ENCODE measurements at places on chromosomes 2 and 18. TPM values are rescaled to one million over a fixed set of nuclear protein-coding genes. Genes with fewer than 3 reads are reported as not detected.

DNA sequence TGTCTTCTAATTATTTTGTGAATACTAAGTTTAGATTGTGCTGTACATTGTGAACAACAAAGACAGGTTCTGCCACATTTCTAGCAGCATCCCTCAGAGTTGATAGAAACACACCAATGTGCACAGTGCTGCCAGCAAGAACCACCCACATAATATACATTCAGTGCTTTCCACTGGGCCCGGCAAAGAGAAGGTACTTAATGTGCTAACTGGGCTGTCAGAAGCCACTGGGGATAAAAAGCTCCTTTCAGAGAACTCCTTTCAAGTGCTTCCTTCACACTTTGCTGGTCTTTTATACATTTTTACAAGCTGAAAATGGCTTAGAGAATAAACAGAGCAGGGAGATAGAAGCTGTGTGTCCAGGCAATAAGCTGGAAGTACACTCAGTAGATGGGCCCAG, 58.0 kb upstream of the CAPN13 start:
- no peak for DNase-seq

DNA sequence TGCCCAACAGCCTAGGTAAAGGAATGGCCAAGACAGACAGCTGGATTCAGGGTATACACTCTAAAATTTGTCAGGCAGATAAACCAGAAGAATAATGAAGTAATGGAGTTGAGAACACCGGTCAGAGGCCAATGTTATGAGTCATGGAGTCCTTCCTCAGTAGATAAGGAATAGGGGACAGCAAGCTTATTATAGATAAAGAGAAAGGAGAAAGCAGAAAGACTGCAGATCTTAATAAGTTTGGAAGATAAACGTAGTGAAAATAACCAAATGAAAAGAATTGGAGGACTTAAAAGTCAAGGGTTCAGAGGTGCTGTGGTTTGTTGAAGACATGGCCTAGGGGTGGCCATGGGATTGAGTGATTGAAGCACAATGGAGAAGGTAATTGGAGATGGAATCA, 63.5 kb upstream of the NFE2L2 start:
- DNase-seq: no peak

DNA sequence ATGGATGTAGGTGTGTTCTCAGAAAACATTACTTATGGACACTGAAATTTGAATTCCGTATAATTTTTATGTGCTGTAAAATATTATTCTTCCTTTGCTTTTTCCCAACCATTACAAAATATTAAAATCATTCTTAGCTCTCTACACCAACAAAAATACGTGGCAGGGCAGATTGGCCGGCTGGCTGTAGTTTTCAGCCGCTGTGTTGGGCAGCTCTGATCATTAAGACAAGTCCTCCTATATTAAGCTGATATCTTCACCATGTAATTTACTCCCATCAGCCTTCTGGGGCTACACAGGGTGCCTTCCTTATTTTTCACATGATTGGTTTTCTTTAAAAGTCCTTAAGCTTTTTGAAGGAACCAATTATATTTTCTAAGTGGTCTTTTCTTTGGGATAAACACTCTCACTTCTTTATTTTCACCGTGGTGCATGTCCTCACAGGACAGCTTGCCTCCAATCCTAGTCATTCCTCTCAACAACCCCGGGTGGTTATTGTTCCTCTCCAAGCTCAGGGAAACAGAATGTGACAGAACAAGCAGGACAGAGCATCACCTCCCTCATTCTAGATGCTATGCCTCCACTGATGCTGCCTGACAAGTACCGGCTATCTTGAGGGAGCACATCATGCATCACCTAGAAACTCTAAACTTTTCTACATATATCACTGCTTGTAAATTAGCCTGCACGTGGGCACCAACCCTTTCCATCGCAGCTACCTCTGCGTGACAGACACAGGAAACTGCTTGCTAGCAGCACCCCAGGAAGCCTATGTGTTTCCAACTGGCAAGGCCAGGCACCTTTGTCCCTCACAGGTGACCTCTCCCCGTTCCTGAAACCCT, 362.3 kb downstream of the MYCN start:
- DNase-seq: no peak

- DNase-seq: no peak
These were observed 510 bp upstream of the DNAH6 start for GRCh38 chr2:84515788-84516187.

DNA sequence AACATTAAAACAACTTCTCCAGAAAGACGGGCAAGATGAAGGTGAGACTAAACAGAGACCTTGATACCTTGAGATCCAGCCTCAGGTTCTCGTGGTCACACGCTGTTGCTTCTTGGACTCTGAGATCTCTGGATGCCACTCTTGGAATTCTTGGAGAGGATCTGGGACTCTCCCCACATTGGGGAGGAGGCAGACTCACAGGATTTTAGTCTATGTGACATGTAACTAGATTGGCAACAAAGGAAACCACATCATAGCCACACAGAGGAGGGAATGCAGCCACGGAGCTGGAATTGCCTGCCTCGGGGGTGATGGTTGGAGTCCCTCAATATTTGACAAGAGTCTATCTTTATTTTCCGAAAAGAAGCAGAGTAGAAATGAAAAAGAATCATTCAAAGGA, 78.8 kb upstream of the IGFBP5 start:
- no peak for DNase-seq

GRCh38 chr2:74552914-74553811, 579 bp downstream of the LOXL3 start:
- no peak for DNase-seq

The TUBA4B gene
- not detected for total RNA-seq

DNA sequence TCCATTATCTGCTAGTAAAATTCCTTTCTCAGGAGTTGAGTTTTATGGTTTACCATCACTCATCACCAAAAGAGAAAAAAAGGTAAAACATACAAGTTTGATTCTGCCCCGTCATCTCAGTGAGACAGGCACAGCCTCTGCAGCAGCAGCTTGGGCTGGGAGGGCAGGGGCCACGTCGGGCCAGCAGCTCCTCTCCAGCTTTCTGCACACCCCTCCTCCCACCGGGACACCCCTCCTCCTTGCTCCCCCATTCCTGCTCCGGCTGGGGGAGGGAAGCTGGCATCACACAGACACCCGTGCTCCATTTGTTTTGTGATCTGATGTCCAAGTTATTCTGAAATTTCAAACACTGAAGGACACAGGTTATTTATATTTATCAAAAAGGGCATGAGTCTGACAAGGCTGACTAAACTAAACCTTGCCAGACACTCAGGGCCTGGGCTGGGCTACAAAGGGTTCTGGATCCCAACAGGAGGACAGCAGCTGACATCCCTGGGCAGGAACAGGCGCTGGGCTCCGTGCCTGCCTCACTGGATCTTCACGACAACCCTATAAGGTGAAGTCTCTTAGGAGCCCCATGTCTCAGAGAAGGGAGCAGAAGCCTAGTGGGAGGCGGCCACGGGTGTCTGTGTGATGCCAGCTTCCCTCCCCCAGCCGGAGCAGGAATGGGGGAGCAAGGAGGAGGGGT, 71.4 kb downstream of the HDAC4 start:
- no peak for DNase-seq

DNA sequence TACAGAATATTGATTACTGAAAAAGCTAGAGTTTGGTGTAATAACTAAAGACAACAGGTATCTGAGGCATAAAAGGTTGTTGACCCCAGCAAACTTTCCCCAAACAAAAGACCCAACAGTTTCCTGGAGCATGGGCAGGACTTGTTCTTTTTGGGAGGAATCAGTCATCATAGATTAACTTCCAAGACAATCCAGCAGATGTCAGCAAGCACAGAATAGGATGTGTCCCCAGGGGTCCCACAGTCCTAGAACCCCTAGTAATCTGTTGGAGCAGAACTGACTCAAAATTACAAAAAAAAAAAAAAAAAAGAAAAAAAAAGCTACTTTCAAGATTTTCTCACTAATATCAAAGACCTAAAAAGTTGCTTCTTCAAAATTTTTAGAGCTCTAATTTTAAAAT, 564.7 kb upstream of the SLC39A10 start:
- DNase-seq: no peak

The MARCO gene
- total RNA-seq: 0.54 TPM

DNA sequence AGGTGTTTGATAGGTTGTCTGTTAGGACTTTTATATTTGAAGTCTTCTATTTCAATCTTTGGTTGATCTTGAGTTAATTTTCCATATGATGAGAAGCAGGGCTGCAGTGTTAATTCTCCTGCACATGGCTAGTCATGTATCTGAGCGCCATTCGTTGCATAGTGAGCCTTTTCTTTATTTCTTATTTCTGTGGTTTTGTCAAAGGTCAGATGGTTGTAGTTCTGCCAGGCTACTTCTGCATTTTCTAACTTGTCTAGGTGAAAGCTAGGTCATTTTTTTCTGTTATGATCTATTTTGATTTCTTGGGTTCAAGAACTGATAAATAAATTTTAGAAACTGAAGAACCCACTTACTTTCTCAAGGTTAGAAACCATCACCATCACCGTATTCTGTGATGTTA, 56.7 kb downstream of the CCDC74A start:
- no peak for DNase-seq

DNA sequence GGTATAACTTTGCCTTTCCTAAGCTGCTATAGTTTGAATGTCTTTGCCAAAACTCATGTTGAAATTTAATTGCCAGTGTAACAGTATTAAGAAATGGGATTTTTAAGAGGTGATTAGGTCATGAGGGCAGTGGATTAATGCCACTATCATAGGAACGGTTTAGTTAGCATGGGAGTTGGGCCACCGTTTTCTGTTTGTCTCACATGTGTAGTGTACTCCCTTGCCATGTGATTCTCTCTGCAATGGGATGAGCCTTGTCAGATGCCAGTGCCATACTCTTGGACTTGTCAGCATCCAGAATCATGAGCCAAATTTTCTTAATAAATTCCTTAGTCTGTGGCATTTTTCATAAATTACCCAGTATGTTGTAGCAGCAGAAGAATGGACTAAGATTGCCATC, 388.9 kb upstream of the RGPD4 start:
- DNase-seq: no peak

The SFTPB gene
- total RNA-seq: 13.3 TPM

The RUFY4 gene
- 0.27 TPM for total RNA-seq

GRCh38 chr18:48842259-48843061, 108.3 kb downstream of the SMAD7 start:
- DNase-seq: no peak

The ANTXR1 gene
- total RNA-seq: 25.7 TPM

GRCh38 chr18:48769006-48769636, 181.6 kb downstream of the SMAD7 start:
- no peak for DNase-seq

The EPHA4 gene
- 3.5 TPM for total RNA-seq

GRCh38 chr2:209340522-209340921, 83.3 kb upstream of the MAP2 start:
- DNase-seq: peak; percentile 36

- no peak for DNase-seq
These were observed 448 bp downstream of the YPEL5 start for GRCh38 chr2:30147196-30147714.

- DNase-seq: no peak
These were observed 44.0 kb upstream of the RPL31 start for GRCh38 chr2:100957996-100958653.

DNA sequence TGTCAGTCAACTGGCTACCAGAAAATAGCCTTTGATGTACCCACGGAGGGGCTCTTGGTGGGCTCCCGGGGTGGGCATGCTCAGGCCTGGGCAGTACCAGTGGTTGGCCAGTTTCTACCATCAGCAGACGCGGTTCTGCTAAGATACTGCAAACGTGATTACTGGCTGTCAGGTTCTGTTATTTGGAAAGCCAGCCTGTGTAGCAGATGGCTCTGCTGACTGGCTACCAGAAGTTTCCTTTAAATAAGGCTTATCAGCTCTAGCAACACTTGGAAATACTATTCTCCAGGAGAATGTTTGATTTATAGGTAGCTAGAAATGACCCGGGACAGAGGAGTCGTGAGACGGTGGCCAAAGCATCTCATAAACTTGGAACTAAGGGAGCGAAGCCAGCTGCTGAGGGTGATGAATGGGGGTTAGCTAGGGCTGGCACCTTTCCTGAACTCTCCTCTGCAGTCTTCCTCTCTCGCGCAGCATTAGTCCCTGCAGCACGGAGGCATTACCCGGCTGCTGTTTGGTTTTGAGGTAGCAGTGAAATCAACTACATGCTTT, 171.9 kb downstream of the AGAP1 start:
- no peak for DNase-seq

The RNF103 gene
- total RNA-seq: 16.1 TPM

- no peak for DNase-seq
These were observed 104.7 kb downstream of the GPR39 start for GRCh38 chr2:132521341-132521740.

GRCh38 chr2:127634066-127634617, 11.8 kb upstream of the GPR17 start:
- no peak for DNase-seq

- no peak for DNase-seq
These were observed 610.4 kb upstream of the SLC8A1 start for GRCh38 chr2:41062336-41062735.

The ESPNL gene
- 0.22 TPM for total RNA-seq

The ARHGAP25 gene
- total RNA-seq: 0.27 TPM

GRCh38 chr2:29715655-29716054, 205.7 kb downstream of the ALK start:
- no peak for DNase-seq

DNA sequence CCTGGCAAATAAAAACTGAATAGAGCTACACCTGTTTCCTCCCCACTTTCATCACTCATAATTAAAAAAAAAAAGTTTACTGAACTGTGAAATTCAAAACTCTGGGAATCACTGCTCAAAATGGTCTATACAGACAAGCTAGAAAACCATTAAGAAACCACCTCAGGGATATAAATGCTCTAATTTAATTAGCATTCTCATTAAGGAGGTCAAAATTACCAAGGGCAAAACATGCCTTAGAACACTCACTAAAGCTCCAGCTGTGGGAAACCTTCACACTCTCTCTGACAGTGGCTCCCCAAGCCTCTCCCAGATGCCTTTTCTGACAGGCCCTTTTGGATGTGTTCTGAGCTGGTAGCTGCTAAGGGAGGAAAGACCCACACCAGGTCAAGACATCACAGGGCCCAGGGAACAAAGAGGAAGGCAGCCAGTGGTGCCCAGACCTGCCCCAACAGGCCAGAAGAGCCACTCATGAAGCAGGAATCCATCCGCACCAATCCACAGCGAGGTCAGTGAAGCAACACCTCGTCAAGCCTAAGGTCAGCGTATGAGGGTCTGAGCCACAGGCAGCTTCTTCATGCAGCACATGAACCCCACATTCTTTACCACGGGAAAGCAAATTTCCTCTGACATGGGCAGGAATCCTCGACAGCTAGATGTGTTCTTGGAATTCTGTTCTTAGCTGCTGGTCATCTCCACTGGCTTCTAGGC, 35.6 kb downstream of the XDH start:
- no peak for DNase-seq

GRCh38 chr2:239257511-239257937, 143.3 kb downstream of the HDAC4 start:
- peak; percentile 53 for DNase-seq

GRCh38 chr2:37343537-37344434, 644 bp upstream of the QPCT start:
- no peak for DNase-seq

The GAL3ST2 gene
- 0.44 TPM for total RNA-seq

DNA sequence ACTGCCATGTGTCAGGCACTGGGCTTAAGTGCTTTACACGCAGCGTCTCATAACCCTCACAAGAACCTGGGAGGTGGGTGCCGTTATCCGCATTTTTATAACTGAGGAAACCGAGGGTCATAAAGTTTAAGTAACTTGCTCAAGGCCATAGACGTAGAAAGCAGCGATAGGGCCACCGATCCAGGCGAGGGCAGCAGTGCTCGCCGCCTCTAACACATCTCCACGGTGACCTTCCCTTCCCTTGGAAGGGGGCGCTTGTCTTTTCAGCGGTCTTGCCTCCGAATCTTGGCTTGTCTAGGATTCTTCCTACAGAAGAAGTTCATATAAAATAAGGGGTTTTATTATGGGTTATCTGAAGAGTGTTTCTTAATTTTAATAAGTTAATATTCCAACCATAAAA, 186.6 kb downstream of the GBX2 start:
- no peak for DNase-seq

Data from HCT116 (cell line).